Activated T-cell treated with anti-CD3 and anti-CD28 coated beads, Interleukin-2, amount 50 U/mL, for 1 hour (primary cell): ENCODE measurements at places on chromosomes 4 and X.

GRCh38 chrX:112865464-112866025 lies 24.9 kb upstream of the AMOT start:
- no peak for DNase-seq

DNA sequence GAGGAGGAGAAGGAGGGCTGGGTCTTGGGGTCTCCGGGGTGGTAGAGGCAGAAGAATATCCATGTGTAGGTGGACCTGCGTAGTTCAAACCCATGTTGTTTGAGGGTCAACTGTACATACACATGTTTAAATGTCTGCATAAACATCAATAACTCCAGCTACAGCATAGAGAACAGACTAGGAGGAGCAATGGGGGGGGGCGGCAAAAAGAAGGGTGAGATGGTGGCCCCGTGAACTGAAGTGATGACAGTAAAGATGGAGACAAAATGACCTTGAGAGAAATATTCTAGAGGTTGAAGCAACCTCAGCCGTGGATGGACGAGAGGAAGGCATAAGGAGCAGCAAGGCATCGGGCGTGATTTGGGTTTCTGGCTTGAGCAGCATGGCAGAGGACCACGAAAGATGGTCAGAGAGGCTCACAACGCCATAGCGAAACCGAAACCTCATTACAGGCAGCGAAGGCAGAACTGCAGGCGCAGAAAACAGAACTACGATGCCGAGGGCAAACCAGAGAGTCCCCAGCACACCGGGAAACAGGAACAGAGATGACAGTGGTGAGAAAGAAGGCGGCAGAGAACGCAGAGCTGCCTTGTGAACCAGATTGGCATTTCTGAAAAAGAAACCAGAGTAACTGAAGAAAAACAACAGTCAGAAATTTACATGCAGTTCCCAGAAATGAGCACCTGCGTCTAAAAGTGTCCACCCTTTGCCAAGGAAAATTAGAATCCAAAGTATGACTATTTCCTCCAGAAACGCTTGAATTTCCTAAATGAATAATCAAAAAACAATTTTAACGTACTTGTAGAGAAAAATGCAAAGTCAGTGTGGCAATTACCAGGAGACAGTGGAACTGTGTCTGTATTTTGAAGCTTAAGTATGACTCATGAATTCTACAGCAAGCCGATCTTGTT lies 50.3 kb upstream of the ENPP6 start:
- peak; percentile 61 for DNase-seq

DNA sequence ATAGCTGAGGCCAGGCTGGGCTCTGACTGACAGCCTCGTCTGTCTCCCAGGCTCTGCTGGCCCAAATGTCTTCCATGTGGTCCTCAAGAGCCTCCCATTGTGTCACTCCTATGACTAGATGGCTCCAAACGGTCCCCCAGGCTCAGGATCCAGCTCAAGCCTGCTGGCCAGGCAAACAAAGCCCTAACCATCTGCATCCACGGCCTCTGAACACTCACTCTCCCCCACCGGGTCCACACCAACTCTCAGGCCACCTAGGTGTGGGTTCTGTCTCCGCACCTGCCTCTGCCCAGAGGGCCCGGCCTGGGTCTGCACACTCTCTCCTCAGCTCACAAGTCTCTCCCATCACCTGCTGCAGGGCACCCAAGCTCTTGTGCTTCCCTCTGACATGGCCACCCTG lies 52.9 kb downstream of the JAKMIP1 start:
- DNase-seq = no peak

- no peak for DNase-seq
Measured at GRCh38 chr4:78047366-78047765, 9.8 kb upstream of the FRAS1 start.

DNA sequence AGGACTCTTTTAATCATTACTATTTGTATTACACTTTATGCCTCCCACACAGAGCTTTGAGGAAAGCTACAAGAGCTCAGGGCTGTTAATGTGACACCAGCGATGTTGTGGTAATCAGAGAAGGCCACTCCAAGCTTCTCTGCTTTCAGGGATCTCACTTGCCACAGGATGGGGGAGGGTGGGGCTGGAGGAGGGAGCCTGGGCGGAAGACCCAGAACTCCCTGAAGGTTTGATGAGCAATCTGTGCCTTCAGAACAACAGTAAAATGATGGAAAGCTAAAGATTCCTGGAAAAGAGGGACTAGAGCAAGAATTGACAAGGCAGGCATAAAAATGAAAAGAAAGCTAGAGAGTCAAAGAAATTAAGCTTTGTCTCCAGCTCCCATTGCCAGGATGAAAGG lies 75.6 kb downstream of the MAML3 start:
- DNase-seq = no peak

- DNase-seq = no peak
Measured at GRCh38 chr4:93103042-93103441, 725.5 kb upstream of the ATOH1 start.

GRCh38 chr4:145815027-145815612 lies 123.5 kb downstream of the ZNF827 start:
- no peak for DNase-seq

DNA sequence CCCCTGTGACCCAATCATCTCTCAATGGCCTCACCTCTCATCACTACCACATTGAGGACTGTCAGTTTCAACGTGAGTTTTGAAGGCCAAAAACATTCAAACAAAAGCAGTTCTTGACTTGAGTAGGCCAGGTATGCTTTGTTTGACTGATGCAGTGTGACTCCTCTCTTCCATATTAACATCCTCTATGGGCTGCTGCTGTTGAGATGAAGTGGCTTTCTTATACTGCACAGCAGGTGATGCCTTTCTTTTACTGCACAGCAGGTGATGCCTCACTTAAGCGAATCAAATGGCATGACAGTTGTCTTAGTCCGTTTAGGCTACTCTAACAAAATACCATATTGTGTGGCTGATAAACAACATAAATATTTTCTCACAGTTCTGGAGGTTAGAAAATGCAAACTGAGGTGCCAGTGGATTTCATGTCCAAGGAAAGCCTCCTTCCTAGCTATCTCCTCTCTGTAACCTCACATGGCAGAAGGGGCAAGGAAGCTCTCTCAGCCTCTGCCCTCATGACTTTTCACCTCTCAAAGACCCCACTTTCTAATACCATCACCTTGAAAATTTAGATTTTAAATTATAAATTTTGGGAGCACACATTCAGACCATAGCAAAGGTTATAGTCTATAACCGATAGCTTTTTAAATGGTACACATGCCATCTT lies 2267.9 kb upstream of the AGA start:
- no peak for DNase-seq

DNA sequence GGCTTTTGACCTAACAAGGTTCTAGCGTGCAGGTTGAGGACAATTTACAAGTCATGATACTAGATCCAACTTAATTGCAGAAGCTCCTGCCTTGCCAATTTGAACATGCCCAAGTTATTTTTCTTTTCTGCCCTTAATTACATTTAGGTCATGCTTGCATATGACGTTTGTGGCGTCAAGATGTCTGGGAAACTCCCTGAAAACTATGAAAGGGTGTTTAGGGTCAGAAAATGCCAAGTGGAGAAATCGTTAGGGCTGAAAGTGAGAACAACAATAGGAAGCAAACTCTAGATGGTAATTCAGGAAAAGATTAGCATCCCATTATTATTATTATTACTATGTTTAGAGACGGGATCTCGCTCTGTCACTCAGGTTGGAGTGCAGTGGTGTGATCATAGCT lies 38.2 kb upstream of the PLAC8 start:
- DNase-seq = no peak

GRCh38 chrX:3191796-3192195 lies 150.5 kb downstream of the ARSF start:
- DNase-seq = no peak

- no peak for DNase-seq
Measured at GRCh38 chrX:4661771-4662170, 948.3 kb upstream of the PRKX start.

DNA sequence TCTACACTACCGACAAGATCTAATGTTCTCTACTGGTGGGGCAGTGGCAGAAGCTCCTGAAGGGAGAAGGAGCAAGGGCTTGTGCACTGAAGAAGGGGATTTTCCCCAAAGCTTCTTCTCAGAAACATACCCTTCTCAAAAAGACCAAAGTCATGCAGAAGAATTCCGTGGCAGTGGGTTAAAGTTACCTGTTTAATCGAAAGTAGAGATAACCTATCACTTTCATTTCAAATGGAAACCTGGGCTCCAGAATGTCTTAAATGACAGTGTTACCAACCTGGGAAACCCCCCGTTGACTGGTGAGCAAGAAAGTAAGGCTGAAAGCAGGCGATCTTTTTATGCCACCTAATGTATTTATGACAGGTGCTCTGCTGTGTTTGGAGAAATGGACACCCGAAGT lies 92.5 kb upstream of the TEX13D start:
- DNase-seq = no peak

GRCh38 chr4:142923619-142924018 lies 77.5 kb upstream of the INPP4B start:
- no peak for DNase-seq

GRCh38 chrX:15911734-15912550 lies 57.3 kb upstream of the AP1S2 start:
- no peak for DNase-seq

DNA sequence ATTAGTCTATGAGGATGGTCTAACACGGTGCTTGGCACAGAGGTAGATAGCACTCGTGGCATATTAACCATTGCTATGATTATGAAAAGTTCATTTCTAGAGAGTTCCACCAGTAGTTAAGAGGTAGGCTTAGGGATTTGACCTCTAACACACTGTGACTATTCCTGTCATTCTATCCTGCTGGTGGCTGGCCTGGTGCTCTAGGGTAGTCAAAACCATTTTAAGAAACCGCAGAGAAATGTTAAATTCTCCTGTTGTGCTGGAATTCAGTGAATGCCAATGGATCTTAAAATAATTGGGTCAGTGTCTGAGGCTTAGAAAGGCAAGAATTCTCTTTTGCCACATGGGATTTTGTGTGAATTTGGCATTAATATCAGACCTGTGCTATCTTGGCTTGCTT lies 53.9 kb downstream of the VGLL1 start:
- DNase-seq = no peak

GRCh38 chrX:5242091-5242790 lies 986.4 kb downstream of the NLGN4X start:
- no peak for DNase-seq

DNA sequence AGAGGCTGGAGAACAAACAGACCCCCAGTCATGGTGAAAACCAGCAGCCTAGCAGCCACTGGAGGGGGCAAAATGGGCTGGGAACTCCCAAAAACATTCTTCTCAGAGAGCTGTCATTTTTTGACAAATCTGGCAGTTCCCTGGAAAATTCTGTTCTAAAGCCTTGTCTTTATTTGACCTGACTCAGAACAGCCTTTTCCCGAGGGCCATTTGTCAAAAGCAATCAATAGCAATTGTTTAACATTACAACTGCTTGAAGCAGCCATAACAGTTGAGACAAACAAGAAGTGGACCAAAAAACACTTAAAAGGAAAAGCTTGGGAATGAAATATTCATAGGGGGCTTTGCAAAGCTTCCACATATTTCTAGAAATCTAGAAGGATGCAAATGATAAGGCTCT lies 39.6 kb downstream of the SOWAHB start:
- DNase-seq = no peak

GRCh38 chr4:33453436-33453835 lies 2733.3 kb downstream of the PCDH7 start:
- no peak for DNase-seq

DNA sequence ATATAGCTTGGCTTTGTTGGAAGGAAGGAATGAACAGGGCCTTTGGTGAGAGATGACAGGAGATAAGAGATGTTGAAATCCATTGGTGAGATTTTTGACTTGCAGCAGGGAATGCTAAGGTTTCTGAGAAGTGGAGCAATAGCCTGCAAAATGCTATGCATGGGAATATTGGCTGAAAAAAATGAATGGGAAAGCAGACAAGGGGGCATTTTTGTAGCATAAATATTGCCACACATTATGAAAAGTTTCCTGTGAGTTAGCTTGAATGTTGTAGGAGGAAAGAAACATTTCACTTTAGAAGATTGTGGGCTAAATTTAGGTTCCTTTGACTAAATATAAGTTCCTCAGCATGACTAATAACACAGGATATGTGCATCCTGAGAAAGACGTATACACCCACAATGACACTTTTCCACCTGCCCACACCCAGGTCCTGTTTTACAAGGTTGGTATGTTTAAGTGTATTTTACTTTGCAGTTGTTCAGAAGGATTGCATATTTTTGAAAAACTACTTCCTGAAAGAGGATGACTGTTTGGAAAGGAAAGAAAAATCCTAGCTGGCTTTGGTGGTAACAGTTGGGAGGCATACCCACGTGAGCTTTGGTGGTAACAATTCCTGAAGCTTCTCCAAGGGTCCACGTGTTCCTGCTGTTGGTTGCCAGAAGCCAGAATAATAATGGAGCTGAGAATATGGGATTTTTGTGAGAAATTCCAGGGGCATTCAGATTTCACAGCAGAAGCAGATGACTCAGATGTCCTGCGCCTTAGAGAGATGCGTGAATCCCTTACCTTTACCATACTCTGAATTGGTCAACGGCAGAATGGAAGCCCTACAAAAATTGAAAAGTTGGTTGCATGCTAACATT lies 28.5 kb downstream of the PHEX start:
- no peak for DNase-seq

GRCh38 chr4:48766131-48766792 lies 13.8 kb downstream of the FRYL start:
- DNase-seq = no peak

DNA sequence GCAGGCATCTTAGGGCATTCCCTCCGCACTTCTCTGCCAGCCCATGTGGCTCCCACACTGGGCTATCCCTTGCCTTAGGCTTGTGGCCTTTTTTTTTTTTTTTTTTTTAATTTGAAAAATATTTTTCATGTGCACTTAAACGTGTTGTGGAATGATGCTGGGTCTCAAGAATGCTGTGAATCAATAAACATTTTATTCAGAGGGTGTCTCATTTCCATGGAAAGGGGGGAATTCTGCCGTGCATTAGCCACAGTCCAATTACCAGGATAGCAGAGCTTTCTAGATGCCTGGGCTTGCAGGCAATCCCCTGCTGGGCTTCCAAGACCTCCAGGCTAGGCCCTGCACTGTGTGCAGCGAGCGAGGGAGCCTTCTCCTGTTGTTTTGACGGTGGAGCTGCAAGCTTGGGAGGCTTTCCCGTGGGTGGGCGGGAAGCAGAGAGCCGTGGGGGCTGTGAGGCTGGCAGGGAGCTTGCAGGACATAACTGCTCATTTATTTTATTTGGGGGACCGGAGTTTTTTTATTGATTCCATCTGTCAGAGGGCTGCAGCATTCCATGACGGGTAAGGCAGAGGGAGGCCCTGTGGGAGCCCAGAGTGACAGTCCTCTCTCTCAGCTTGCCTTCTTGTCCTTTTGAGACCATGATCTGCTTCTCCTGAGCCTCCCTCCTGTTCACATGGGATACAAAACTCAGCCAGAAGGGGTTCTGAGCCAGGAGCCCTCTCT lies 2.6 kb upstream of the CPZ start:
- DNase-seq = no peak
